NCI-H187 treated with DMSO at 0.1 percent for 48 hours (cell line): ENCODE measurements at places on chromosomes 12 and 14.
A peak's percentile ranks its signal among the peaks of the same experiment; 100 is the strongest.

- DNase-seq = no peak
Observed at GRCh38 chr12:98741196-98741555, 96.1 kb downstream of the APAF1 start.

- DNase-seq = peak; percentile 38
Observed at GRCh38 chr12:12999959-13000615, at the start of gene HEBP1. Gene HEBP1 (minus strand): TSS chr12:13000265. CDS start chr12:13000114, 151 bp downstream.

DNA sequence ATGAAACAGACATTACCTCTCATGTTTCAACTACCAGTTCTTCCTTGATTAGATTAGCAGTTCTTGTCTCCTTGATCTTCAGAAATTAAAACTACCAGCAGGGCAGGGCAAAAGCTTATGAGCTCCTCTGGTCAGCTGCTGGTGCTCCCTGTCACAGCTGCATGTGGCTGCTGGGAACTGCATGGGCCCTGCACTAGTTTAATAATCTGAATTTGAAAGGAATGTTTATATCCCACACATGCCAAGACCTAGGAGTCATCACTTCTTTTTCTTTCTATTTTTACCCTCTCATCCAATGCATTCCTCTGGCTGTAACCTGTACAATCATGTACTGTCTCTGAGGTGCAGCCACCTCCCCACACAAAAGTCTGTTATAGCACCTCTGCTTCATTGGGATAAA lies 73.9 kb downstream of the ARMH4 start:
- no peak for DNase-seq

DNA sequence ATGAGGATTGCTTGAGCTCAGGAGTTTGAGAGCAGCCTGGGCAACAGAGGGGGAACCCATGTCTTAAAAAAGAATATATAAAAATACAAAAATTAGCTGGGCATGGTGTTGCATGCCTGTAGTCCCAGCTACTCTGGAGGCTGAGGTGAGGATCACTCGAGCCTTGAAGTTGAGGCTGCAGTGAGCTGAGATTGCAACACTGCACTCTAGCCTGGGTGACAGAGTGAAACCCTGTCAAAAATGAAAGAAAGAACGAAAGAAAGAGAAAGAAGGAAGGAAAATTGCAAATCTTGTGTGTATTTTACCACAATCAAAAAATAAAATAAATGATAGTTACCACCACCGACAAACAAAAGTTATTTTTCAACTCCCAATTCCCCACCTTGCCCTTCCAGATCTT lies 45.3 kb downstream of the SPRING1 start:
- no peak for DNase-seq

DNA sequence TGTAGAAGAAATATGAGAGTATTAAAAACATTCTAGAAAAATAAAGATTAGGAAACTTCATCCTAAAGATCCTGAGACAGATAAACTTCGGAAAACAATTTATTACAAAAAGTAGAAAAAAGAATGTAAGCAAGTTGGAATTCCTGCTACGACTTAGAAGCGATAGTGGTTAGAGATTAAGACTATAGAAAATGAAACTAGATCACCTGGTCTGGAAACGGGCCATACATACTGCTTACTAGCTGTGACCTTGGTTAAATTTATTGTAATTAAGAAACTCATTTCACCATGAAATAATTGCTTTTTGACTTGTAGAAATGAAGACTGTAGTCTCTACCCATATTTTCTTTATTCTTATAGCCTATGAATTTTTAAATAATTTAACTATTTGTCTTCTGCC lies 614.1 kb downstream of the SLC16A7 start:
- no peak for DNase-seq

GRCh38 chr12:9751204-9752144 lies 9.2 kb downstream of the CD69 start:
- DNase-seq = no peak

GRCh38 chr14:32694795-32695449 lies 243.8 kb upstream of the NPAS3 start:
- DNase-seq = no peak

- no peak for DNase-seq
Observed at GRCh38 chr14:24162093-24162492, 1.0 kb downstream of the IRF9 start.

DNA sequence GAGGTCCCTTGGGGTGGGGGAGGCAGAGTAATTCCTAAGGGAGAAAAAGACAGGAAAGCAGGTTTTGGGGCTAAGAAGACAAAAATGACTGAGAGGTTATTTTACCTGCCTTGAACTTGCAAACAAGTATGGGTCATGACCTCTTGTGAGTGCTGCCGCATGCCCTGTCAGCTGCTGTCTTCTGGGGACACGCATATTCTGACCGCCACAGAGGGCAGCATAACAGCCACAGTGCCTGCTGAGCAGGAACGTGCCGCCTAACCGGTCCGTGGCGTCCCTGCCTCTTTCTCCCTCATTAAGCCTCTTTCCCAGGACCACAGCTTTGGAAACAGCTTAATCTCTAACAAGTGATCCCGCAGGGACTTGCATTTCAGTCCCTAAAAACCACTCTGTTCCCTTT lies 51.3 kb upstream of the KCNA1 start:
- DNase-seq = no peak

DNA sequence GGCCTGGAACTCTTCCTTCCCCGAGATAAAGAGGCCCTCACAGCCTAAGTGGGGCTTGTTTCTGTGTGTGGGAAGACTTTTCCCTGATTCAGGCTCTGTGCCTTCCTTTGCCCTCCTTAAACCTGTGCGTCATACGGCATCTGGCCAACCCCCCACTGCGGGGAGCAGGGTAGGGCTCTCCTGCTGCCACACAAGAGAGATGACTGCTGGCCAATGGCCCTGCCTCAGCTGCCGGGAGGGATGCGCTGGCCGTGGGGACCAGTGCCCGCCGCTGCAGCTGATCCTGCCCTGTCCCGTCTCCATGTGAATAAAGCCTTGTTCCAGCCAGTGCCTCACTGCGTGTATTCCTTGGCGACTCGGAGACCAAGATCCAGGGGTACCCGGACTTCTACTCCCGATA lies 42.5 kb upstream of the BEGAIN start:
- DNase-seq = no peak

- no peak for DNase-seq
Observed at GRCh38 chr14:71985538-71986189, 53.4 kb downstream of the RGS6 start.

DNA sequence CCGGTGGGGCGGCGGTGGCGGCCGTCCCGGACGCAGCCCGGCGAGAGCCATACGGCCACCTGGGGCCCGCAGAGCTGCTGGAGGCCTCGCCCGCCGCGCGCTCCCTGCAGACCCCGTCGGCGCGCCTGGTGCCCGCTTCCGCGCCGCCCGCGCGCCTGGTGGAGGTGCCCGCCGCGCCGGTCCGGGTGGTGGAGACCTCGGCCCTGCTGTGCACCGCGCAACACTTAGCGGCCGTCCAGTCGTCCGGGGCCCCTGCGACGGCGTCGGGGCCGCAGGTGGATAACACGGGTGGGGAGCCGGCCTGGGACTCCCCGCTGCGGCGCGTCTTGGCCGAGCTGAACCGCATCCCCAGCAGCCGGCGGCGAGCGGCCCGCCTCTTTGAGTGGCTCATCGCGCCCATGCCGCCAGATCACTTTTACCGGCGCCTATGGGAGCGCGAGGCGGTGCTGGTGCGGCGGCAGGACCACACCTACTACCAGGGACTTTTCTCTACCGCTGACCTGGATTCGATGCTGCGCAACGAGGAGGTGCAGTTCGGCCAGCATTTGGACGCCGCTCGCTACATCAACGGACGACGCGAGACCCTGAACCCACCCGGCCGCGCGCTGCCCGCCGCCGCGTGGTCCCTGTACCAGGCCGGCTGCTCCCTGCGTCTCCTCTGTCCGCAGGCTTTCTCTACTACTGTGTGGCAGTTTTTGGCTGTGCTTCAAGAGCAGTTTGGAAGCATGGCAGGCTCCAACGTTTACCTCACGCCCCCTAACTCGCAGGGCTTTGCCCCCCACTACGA lies 716 bp downstream of the RIOX1 start:
- DNase-seq = no peak

- no peak for DNase-seq
Observed at GRCh38 chr12:127041985-127042625, 1224.9 kb upstream of the TMEM132C start.

GRCh38 chr14:35240231-35240630 lies 52.0 kb upstream of the PSMA6 start:
- no peak for DNase-seq

DNA sequence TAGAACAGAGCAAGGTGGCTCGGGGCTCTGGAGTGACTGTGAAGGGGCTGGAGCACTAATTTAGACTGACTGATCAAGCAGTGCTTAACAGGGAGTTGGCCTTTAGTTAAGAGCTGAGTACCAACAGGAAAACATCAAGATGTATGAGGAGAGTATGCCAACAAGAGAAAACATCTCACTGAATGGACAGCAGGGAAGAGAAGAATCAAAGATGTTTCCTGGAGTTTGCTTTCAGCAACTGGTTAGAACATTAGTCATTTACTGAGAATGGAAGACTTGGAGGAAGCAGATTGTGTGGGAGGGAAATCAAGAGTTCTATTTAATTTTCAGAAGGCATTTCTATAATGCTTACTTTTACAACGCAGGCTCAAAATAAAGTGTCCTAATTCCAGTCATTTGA lies 259.3 kb downstream of the ADAMTS20 start:
- DNase-seq = no peak

- no peak for DNase-seq
Observed at GRCh38 chr14:49895480-49895879, 2.6 kb downstream of the ARF6 start.

GRCh38 chr12:56007564-56008559 lies 10.8 kb downstream of the SUOX start:
- DNase-seq = no peak

- no peak for DNase-seq
Observed at GRCh38 chr12:15322164-15323061, at the start of gene PTPRO. Gene PTPRO (plus strand): TSS chr12:15322508.

DNA sequence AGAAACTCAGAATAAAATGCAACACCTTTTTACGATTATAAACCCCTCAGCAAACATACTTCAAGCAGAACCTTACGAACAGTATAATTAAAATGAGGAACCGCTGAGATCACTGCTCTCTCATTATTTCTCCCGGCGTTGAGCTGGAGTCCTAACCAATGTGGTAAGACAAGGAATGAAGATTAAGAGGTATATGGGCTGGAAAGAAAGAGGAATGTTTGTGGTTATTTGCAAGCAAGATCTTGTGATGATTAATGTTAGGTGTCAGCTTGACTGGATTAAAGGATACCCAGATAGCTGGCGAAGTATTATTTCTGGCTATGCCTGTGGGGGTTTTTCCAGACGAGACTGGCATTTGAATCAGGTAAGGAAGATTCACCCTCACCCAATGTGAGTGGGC lies 10.3 kb upstream of the ZNF84 start:
- no peak for DNase-seq

- DNase-seq = no peak
Observed at GRCh38 chr14:21589317-21589716, 9.4 kb upstream of the OR10G3 start.

DNA sequence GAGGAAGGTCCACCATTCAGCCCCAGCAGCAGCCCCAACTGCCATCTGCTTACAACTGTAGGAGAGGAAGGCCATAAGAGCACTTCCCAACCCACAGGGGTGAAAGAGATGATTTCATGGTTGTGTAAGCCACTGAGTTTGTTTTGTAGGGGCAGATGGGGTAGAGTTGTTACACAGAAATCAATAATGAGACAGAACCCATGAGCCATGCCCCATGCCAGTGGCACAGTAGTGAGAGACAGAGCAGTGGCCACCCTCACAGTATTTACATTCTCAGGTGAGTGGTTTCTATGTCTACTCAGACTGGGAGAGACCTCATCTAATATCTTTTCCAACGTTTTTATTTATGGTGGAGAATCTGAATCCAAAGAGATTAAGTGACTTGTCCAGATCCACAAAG lies 68.6 kb downstream of the NUAK1 start:
- no peak for DNase-seq

- DNase-seq = no peak
Observed at GRCh38 chr12:38691164-38691563, 214.2 kb downstream of the CPNE8 start.

GRCh38 chr12:122740351-122740750 lies 9.7 kb upstream of the HCAR1 start:
- DNase-seq = no peak

DNA sequence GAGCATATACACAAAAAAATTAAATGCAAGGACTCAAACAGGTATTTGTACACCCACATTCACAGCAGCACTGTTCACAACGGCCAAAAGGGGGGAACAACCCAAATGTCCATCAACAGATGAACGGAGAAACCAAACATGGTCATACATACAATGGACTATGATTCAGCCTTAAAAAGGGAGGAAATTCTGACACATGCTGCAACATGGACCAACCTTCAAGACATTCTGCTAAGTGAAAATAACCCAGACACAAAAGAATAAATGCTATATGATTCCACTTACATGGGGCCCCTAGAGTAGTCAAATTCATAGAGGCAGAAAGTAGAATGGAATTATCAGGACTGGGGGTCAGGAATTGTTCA lies 29.5 kb downstream of the ACTN1 start:
- no peak for DNase-seq

DNA sequence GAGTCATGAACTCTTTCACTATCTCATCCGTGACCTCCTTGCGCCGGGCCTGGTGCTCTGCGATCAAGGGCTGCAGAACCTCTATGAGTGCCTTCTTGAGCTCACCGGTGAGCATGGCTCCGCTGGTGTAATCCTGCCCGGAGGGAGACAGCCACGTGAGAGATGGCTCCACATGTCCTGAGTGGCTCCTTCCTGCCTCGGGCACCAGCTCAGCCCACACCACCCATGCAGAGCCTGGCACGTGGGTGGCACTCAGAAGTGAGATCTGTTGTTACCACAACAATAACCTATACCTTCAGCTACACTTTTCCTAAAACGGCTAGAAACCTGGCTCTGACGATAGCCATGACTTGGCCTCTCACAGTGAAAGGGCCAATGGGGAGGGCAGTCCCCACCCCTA lies 11.8 kb downstream of the SLC25A47 start:
- DNase-seq = no peak

- no peak for DNase-seq
Observed at GRCh38 chr12:129049917-129050316, 196.6 kb downstream of the GLT1D1 start.

- no peak for DNase-seq
Observed at GRCh38 chr14:53493320-53493719, 340.2 kb upstream of the DDHD1 start.

DNA sequence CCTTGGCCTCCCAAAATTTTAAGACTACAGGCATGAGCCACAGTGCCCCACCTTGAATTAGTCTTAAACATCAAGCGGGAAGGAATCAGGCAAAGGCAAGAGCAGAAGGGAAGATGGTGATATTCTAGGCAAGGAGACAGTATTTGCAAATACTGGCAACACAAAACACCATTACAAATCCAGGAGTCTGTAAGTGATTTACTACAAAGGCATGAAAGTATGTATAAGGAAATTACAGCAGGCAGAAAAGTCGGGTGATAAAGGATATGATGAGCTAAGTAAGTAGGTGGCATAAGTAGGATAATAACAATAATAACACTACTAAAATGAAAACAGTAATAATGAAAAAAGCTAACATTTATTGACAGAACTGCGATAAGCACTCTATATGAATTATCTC lies 28.5 kb downstream of the FMNL3 start:
- no peak for DNase-seq

GRCh38 chr14:77965919-77966435 lies 166.1 kb downstream of the ADCK1 start:
- peak; percentile 25 for DNase-seq
